Lower leg skin (tissue), 4 donors: ENCODE measurements at places on chromosomes 1 and 21.

DNA sequence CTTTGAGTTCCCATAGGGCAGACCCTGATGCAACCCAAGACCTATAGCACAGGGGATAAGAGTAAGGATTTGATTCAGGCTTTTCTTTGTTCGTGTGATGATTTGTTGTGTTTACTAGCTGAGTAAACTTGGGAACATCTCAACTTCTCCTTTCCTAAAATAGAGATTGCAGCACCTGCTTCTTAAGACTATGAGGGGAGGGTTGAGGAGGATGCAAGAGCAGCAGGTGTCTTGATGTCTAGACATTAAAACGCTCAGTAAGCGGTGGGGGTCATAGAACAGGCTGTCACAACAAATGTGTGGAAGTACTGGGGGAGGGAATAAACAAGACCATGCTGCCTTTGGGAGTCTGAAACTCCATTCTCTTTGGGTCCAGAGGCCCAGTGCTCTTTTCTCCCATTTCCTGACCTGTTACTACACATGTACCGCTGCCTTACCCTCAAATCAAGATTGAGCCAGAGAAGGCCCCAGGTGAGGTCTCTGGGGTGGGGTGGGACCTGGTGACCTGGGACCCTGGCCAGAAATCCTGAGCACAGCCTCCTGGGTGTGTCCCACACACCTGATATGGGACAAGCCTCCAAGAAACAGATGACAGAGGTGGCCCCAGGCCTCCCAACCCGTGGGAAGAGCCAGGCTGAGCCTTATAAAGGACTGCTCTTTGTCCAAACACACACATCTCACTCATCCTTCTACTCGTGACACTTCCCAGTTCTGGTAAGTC lies at the start of gene S100A7A:
Gene S100A7A (plus strand): TSS at position 671 of the 721 bp plus-strand sequence. CDS start 1,563 bp downstream, outside the sequence.
- DNase-seq, result peak; percentile 39

DNA sequence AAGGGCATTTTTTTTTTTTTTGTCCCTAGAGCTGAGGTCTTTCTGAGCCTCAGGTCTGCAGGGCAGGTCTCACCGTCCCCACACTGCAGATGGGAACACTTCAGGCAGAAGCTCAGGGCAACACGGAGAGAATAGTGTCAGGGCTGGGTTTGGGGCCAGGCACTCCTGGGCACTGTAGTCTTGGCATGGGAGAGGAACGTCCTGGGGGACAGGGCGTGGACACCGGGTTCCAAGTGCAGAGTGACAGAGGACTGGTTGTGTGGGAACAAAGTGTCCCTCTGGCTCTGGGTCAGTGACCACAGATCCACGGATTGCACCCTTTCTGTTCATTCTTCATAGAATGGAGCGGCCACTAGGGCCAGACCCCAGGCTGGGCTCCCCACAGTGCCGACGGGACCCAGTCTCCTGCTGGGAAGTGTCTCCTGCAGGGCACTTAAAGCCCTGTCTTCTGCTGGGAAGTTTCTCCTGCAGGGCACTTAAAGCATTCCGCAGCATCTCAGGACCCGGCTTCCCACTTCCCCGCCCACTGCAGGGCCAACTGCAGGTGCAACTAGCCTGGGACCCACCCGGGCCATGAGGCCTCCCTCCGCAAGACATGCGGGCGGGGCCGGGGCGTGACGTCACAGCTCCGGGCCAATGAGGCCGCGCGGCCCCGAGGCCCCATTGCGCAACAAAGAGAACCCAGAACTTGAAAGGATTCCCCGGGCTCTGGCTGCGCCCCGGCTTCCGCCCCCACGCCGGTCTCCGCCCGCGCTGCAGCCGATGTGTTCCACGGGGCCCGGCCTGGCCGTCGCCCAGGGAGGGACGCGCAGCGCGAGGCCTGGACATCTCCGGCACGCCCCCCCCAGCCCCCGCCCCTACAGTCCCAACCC lies 1.2 kb downstream of the GPR153 start:
- DNase-seq, result peak; percentile 98

DNA sequence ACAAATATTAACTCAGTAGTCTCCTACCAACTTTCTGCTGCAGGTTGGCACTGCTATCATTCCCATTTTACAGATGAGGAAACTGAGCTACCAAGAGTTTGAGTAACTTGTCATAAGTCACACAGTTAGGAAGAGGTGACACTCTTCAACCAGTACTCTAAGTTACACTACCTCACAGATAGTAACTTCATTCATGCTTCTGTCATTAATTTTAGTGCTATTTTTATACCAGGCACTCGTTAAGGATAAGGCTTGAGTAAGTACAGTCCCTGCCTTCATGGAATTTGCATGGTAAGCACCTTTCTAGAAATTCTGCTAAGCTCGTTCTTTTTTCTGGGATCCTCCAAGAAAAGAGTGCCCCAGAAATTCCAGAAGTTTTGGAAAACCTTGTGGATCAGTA lies 78.7 kb downstream of the ZP4 start:
- no peak for DNase-seq

DNA sequence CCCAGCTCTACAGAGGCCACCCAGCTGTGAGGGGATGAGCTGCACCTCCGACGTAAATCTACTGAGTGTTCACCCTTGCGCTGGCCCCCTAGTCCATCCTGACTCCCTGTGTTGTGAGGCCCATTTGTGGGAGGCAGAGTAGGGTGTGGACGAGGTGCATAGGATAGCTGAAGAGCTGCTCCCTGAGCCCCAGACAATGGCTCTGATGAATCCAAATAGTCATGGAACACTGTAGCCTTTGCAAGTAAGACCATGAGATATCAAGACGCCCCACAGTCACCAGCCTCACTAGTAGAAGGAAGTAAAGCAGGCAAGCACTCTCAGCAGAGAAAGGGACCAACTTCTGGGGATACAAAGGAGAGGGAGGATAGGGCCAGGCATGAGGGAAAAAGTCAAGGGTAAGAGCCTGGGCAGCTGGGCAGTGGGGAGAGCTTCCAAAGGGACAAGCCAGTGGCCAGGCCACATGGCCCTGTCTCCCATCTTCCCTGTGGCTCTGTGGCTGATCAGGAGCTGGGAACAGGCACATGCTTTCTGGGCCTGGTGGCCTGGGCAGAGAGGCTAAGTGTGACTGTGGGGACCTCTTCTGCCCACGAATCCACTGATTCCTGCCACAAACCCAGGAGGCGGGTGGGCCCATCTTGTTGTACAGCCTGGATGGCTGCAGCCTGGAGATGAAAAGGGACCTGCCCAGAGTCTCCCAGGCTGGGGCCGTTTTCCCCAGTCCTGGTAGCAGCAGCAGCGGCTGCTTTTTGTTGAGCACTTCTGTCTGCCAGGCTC lies 55.5 kb upstream of the EPS8L3 start:
- peak; percentile 80 for DNase-seq

GRCh38 chr1:19208710-19209438 lies 1.2 kb downstream of the UBR4 start:
- DNase-seq, result no peak
